ENCODE measurements at places on chromosomes 2 and 18.

DNA sequence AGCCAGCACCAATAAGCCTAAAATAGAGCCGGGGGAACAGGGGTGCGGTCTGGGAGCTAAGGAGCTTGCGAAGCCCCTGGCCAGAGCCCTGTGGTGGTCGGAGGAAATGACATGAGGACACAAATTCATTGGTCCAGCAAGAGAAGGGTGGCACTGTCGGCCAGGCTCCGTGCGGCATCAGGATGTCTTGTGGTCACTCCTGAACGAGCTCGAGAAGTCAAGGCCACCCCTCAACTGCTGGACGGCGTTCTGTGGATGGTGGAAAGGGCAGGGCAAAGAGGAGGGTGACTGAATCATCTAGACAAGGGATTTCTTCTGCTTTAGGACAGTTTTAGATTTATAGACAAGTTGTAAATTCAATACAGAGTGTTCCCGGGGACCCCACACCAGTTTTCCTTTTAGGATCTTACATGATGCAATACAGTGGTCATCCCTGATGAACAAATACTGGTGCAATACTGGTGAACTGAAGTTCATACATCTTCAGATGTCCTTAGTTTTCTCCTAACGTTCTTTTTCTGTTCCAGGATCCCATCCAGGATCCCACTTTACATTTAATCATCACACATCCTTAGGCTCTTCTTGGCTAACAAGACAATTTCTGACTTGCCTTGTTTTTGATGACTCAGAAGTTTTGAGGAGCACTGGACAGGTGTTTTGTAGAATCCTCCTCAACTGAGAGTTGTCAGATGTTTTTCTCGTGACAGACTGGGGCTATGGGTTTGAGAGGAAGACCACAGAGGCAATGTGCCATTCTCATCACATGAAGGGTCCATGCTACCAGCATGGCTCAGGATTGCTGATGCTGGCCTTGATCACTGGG, 13.2 kb downstream of the EDAR start:
- no peak for DNase-seq

DNA sequence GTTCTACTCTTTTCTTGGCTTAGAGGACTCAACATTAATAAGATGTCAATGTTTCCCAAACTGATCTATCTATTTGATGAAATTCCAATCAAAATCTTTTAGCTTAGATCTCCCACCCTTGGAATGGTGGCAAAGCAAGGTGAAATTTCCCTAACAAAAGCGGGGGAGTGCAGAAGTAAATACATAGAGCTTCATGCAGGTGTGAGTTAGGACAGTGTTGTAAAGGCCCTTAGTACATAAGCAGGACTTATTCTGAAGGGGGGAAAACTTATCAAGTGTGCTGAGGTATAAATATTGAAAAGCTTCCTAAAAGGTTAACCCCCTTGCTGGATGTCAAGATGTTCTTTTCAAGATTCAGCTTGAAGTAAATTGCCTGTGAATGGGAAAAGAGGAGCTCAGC, 608.6 kb upstream of the CELF4 start:
- DNase-seq, result no peak

DNA sequence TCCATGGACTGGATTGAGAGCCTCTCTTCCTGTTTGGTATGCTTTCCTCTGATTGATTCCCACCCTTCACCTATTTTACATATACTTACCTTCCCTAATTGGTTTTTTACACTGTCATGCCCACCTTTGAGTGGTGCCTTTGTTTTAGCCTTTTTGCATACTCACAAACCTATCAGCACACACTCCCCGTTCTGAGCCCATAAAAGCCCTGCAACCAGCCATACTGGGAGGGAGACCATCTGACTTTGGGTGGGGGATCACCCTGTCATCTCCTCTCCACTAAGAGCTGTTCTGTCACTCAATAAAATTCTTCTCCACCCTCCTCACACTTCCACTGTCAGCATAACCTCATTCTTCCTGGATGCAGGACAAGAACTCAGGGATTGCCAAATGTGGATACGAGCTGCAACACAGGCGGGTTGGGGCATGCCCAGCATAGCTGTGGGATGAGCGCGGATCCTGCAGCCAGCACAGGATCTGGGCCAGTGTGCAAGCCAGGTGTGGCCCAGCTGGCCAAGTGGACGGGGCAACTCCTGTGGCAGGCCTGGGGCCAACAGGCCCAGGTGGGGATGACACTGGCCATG, 9.4 kb upstream of the MOB1A start:
- DNase-seq, result no peak

GRCh38 chr2:46545015-46545839, 65.9 kb downstream of the TMEM247 start:
- DNase-seq, result no peak

- DNase-seq, result peak; percentile 64
Observed at GRCh38 chr18:48859311-48860268, 91.2 kb downstream of the SMAD7 start.

GRCh38 chr2:42841344-42841743, 49.0 kb upstream of the HAAO start:
- no peak for DNase-seq

- DNase-seq, result no peak
Observed at GRCh38 chr2:47724221-47724981, 58.5 kb upstream of the MSH6 start.

DNA sequence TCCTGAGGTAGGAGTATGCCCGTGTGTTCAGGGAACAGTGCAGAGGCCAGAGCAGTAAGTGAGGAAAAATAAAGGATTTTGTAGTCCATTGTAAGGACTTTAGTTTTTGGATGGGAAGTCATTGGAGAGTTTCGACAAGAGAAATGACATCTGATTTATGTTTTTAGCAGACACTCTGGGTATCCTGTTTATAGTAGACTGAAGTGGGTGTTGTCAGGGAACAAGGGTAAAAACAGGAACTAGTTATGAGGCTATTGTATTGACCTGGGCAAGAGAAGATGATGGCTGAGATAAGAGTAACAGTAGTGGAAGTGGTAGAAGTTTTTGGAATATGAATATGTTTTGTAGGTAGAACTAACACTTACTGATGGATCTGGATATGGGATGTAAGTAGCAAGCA, 59.8 kb downstream of the GTF2A1L start:
- no peak for DNase-seq

DNA sequence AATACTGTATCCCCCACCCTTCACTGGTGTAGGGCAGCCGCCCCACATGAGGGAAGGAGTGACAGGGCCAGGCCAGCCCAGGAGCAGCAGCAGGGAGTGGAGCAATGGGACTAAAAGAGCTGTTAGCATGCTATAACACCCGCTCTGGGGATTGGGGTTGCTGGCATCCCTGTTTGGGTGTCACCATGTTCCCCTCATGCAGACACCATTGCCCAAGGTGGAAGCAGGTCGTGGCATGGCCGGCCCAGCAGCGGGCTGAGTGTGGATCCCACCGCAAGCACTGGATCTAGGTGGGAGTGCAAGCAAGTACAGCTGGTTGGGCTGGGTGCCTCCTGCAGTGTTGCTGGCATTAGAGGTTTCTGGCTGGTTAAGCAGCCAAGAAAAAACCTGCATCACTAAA, 3.3 kb upstream of the SULT6B1 start:
- DNase-seq, result no peak

- DNase-seq, result no peak
Observed at GRCh38 chr18:79677221-79677620, 2.4 kb upstream of the CTDP1 start.

DNA sequence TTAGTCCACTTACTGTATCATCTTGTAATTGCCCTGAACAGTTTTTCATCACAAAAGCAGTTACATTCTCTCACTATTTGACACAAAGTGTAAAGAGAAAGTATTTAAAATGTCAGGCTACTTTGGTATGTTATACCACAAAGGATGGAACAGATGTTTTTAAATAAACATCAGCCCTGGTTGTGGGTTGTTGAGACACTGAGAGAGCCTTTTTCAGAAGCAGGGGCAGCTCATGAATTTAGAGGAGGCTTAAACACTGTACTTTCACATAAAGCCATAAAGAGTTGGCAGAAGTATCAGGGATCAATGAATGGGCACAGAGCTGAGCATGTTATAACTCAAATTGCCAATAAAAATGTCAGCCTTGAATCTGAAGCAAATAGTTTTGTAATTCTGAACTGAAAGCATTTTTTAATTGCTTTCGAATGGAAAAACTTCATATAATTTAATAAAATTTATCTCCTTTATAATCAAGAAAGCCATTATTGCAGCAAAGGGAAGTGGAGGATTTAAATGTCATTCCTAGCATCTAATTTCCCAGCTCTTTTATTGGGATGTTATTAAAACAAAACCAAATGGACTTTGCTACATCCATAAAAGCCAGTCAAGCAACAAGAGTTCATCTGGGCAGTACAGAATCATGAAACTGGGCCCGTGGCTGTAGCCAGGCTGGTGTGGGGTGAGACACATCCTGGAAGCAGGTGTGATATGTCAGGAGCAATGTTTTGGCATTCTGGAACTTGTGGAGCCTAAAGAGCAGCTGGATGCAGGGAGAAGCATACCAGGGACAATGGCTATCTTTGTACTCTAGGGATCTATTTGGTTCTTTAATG, 95.1 kb upstream of the NT5C1B start:
- DNase-seq, result no peak

DNA sequence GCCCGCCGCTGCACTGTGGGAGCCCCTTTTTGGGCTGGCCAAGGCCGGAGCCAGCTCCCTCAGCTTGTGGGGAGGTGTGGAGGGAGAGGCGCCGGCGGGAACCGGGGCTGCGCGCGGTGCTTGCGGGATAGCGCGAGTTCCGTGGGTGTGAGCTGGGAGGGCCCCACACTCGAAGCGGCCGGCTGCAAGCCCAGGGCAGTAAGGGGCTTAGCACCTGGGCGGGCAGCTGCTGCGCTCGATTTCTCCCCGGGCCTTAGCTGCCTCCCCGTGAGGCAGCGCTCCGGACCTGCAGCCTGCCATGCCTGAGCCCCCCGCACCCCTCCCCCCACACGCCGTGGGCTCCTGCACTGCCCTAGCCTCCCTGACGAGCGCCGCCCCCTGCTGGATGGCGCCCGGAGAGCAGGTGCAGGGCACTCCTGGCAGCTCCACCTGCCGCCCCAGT, 124.4 kb downstream of the CCDC178 start:
- no peak for DNase-seq

GRCh38 chr2:88195246-88195645, 25.1 kb downstream of the THNSL2 start:
- no peak for DNase-seq

DNA sequence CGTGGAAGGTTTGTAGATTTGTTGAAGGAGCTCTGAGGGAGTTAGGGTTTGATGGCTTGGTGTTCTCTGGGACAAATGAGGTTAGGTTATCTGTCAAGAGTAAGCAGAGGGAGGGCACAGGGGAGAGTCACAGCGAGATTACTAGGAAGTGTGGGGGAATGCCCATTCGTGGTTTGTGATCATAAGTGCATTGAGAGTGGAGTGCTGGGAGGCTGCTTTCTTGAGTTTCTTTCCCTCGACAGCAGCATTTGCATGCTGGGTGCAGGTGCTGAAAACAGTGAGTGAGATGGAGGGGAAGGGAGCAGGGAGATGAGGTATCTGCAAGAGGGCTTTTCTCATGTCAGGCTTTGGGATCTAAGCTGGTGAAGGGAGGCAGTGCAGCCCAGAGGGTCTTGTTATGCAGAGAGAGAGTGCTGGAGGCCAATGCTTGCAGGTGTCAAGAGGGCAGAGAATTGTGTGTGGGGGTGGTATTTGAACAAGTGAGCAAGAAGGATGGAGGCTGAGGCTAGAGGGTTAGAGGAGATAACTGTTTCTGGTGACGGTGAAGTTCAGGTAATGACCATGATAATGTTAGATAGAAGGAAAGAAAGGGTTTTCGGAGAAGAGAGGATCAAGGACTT, 8.8 kb downstream of the RALB start:
- no peak for DNase-seq

DNA sequence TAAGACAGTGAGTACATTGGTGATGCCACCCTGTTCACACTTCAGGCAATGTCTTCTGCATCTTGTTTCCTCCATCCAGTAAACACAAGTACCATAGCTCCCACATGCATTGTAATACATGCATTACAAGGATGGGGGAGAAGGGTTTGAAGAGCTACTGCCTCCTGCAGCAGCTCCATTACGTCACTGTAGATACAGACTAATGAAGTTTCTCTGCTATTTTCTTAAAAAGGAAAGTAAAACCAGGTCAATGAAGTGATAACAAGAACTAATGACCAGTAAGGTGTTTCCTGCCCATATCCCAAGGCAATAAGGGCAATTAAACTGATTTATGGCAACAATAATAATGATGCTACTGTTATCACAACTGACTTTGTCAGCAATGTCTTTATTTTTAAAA, 18.2 kb upstream of the BBS5 start:
- no peak for DNase-seq

GRCh38 chr2:102315921-102316320, 4.6 kb downstream of the IL1RL1 start:
- DNase-seq, result no peak

DNA sequence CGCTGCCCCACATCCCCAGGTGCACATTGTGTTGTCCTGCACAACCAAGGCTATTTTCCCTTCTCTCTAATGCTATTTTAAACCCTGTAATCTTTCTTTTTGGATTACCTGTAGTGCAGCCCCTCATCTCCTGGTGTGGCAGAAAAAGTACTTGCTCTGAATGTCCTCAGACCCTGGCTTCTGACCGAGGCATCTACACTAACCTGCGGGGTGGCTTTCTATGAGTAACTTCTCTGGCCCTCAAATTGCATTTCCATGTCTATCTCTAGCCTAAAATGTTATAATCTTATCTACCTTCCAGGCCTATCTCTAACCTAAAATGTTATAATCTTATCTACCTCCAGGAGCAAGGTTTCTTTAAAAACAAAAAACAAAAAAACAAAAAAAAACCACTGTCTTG, 18.2 kb upstream of the SP5 start:
- no peak for DNase-seq

DNA sequence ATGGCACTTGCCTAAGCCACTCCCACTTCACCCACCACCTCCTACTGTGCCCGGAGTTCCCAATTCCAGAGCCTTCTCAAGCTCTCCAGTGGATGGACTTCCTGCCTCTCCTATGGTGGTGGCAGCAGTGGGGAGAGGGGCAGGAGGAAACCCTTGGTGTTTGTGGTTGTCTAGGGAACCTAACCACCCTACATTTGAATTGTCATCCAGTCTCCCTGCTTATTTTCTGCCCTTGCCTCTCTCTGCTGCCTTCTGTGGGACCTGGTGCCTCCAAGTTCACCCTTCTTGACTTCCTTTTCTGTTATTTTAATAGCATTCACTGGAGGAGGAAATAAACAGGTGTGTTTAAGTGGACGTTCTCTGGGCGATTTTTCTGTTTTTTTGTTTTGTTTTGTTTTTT, 50.0 kb upstream of the HPCAL1 start:
- peak; percentile 10 for DNase-seq

GRCh38 chr18:65994302-65994701, 243.5 kb downstream of the CDH7 start:
- no peak for DNase-seq

DNA sequence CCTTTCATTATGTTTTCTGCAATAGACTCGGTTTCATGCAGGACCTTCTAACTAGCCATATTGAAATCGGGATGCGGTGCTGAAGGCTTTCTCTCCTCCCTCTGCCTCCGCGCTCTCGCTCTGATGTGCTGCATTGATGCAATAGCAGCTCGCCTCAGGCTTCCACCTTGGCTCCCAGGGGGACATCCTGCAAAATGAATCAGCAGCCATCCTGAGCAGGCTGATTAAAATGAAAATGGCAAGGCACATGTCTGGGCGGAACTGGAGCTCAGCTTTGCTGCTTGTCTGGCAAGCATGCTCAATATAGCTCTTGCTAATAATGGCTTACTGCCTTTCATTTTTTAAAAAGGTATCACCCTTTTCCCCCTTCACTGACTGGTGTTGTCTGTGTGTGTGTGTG, 806 bp upstream of the MYT1L start:
- DNase-seq, result no peak

- DNase-seq, result no peak
Observed at GRCh38 chr2:3769766-3770165, 66.4 kb downstream of the DCDC2C start.

GRCh38 chr18:73924836-73925235, 222.8 kb downstream of the FBXO15 start:
- DNase-seq, result no peak

GRCh38 chr2:164084066-164084465, 348.3 kb upstream of the FIGN start:
- no peak for DNase-seq
